ENCODE measurements at places on chromosomes 3 and 15.

DNA sequence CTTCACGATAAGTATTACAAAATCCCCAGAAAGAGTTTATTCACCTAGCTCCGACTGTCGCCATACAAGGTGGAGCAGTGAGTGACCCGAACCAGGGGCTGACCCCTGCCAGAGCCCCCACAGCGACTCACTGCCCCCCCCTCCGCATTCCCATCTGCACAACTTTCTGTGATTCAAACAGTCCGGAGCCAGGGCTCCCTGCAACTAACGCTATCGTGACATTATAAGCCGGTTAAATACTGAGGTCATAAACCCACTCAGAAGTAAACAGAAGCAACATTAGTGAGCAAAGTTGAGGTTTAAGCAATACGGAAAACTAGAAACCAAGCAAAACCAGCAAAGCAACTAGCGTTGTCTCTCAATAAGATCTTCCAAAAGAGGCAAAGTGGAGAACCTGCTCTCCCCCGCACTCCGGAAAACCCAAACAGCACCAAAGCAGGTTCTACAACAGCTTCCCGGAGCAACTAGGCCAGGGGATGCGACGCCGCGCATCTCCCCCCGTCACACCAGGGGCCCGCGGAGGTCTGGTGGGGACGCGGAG lies 642 bp downstream of the SCAP start:
- peak; percentile 25 for DNase-seq

DNA sequence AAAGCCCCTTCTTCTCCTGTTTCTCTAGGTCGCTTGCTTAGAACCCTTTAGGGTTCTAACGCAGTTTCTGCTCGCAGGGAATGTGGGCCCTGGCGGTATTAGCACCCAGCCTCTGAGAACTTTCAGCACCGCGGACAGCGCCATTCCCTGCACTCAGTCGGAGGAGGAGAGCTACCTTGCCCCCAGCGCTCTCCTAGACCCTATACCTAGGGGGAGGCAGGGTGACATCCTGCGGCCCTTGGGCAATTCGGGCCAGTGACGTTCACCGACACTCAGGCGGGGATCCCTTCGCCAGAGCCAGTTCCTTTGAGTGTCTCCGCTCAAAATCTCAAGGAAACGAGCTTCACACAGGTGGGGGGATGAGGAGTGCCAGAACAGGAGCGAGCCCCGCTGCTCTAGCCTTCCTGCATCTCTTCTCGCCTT lies 1.3 kb downstream of the SLC7A14 start:
- DNase-seq = peak; percentile 40

DNA sequence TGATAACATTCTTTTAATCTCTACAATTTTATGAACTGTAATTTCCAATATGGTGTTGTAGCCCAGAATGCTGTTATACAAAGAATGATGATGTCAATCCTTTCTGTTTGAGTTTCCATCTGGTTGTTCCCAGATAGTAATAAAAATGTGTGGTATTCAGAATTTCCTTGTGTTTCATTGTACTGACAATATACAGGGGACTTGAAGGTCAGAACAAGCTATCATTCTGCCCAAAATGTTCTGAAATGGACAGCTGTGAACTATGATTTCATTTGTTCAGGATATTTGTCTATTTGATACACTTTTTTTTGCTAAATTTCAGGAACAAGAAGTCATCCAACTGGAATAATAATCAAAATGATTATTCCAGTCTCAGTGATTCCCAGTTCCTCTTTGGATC lies 40.8 kb downstream of the C3orf62 start:
- DNase-seq = no peak

DNA sequence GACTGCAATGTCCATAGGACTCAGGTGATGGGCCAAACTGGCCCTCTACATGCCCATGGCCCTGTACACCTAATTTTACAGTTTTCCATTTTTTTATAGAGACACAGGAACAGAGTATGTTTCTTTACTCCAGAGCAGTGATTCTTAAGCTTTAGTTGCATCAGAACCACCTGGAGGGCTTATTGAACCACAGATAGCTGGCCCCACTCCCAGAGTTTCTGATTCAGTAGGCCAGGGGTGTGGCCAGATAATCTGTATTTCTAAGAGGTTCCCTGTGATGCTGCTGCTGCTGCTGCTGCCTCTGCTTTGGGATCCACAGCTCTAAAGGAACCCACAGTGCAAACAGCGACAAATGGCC lies 5.1 kb downstream of the RBP1 start:
- DNase-seq = no peak

- no peak for DNase-seq
Observed at GRCh38 chr3:156108616-156109015, 11.8 kb upstream of the KCNAB1 start.

DNA sequence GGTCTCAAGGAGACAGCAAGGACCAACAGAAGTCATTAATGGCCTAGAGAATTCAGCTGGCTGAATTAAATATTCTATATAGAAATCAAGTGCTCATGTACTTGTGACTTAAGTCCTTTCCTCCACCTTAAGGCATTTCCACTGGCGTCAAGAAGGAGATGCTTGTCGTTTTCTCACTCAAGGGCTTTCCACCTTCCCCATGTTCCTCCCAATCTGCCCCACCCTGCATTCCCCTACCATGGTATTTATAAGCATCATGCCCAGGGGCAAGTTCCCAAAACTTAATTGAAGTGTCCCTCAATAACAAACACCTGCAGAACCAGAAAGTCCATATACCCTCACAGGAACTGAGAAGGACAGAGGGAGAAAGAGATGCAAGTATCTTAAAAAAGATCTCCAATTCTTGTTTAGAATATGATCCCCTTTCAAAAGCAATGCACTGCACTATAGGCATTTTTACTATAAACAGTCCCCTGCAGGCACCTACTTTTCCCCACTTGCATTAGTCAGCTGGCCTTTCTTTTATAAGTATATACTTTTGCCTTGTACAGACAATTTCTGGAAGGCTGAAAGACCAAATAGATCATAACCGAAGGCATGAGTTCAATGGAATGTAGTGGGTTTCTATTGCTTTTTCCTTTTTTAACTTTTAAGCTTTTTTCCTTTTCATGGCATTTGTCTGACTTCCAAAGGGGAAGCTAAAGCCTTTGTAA lies 29.6 kb downstream of the TMEM39A start:
- no peak for DNase-seq

- DNase-seq = no peak
Observed at GRCh38 chr3:117407317-117407716, 697.7 kb downstream of the TUSC7 start.
